T-cell (primary cell): ENCODE measurements at places on chromosomes 2 and 18. TPM values are rescaled to one million over a fixed set of nuclear protein-coding genes. Genes with fewer than 3 reads are reported as not detected.

The GDF7 gene
- total RNA-seq: 0.16 TPM

The SKOR2 gene
- not detected for total RNA-seq

GRCh38 chr2:38370664-38371063 lies 6.4 kb downstream of the ATL2 start:
- H3K27ac ChIP-seq: no peak overlapping the region
- no peak for DNase-seq
- no peaks in the 10 kb centered on the region for H3K27me3 ChIP-seq
- no peak overlapping the region for H3K4me3 ChIP-seq
- no peaks in the 10 kb centered on the region for H3K36me3 ChIP-seq
- peaks cover 2% of the 10 kb centered on the region for H3K4me1 ChIP-seq

DNA sequence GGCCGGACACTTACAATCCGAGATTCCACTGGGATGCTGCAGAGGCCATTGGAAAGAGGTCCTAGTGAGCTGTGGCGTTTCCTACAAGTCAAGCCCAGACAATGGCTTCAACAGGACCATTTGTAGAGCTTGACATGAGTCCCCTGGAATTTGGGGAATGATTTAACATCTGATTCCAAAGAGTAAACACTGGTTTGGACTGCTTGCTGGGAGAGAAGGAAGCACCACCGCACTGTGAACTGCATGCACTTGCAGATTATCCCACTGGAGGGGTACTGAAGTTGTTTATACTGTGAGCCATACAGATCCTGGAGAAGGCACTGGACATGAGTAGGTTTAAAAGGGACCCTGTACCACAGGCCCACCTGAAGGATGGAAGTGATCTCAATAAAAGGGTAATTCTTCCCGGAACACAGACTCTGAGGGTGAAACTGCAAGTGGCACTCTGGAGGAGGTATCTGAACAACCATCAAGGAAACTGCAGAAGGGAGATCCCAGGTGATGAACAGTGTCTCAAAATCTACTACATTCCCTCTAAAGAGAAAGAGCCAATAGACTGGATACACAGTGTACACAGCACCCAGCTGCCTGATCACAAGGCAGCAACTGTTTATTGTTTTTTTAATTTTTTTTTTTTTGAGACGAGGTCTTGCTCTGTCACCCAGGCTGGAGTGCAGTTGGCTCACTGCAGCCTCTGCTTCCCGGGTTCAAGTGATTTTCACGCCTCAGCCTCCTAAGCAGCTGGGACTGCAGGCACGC lies 4.3 kb upstream of the RAB6C start:
- H3K4me3 ChIP-seq: no peak overlapping the region
- H3K27ac ChIP-seq: no peak overlapping the region
- H3K36me3 ChIP-seq: no peaks in the 10 kb centered on the region
- DNase-seq: no peak
- peaks cover 2% of the 10 kb centered on the region for H3K27me3 ChIP-seq
